Hindlimb muscle (tissue), 1 donor: ENCODE measurements at places on chromosomes 6 and 20.

DNA sequence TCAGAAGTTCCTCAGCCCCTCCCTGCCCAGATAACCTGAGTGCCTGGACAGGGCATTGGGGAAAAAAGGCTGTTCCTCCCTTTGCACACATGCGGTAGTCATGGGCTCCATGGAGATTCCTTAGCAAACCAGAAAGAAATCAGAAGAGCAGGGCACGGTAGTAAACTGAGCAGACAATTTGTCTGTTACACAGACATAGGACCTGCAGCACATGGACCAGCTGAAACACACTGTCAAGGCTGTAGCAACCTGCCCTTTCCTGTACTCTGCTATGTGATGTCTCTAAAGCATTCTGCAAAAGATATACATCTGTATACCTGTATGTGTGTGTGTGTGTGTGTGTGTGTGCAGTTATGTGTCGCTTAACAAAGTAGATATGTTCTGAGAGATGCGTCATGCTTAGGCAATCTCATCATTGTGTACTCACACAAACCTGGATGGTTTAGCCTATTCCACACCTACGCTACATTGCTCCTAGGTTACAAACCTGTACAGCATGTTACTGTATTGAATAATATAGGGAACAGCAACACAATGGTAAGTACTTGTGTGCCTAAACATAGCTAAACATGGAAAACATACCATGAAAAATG is 44.4 kb upstream of the BMP5 start:
- no peak for DNase-seq

GRCh38 chr20:47198254-47198671 is 158.2 kb downstream of the ZMYND8 start:
- DNase-seq = no peak

- DNase-seq = peak; percentile 97
Observed at GRCh38 chr6:30212865-30213666, at the start of gene TRIM26. TSS of gene TRIM26 (minus strand) at chr6:30213406. CDS start at chr6:30199103, 14,303 bp downstream.

DNA sequence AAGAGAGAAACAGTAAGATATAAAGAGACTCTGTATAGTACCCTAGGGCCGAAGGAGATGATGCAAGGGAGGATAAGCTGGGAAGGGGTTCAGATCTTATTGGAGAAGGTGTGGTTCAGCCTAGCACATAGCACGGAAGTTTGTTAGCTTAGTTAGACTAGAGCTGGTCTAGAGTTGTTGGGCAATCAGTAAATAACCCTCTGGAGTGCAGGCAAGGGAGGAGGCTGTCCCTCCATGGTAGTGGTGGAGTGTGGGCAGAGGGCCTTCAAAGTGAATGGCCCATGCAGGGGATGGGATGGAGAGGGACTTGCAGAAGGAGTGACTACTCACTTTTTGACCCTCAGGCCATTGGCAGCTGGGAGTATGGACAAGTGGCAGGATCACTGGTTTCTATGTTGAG is 20.0 kb downstream of the TULP4 start:
- DNase-seq = no peak

GRCh38 chr20:52349806-52350205 is 158.2 kb upstream of the ZFP64 start:
- DNase-seq = no peak

GRCh38 chr20:25084626-25085187 is 2.8 kb upstream of the VSX1 start:
- no peak for DNase-seq

DNA sequence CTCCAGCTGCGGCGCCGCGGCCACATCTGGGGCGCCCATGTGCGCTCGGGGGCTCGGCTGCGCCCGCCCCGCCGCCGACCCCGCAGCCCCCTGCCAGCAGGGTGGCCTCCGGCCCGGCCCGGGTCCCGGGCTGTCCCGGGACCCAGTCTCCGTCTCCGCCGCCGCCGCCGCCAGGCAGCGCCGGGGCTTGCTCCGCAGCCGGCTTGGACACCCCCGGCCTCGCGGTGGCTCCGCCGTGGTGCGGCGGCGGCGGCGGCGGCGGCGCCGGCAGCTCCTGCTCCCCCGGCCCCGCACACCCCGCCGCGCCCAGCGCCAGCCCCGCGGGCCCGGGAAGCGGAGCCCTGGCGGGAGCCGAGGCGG is 219 bp downstream of the ISM1 start:
- DNase-seq = no peak

- DNase-seq = no peak
Observed at GRCh38 chr6:21729431-21729830, 135.9 kb downstream of the SOX4 start.

DNA sequence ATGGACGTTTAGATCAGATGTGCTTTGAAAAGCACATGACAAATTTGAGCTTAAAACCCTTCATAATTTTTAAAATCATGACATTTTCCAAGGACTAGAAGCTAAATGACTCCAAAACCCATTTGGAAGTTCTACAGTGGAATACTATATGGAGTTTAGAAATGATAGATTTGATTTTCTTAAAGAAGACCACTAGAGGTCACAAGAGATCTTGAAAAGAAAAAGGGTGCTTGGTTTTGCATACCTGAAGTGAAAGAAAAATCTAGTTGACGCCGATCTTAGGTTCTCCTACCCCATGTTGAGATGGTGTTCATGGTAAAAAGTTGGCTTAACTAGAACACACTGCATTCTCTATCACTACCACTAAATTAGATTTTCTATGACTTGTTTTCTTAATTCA is 31.5 kb downstream of the CFAP61 start:
- DNase-seq = no peak

DNA sequence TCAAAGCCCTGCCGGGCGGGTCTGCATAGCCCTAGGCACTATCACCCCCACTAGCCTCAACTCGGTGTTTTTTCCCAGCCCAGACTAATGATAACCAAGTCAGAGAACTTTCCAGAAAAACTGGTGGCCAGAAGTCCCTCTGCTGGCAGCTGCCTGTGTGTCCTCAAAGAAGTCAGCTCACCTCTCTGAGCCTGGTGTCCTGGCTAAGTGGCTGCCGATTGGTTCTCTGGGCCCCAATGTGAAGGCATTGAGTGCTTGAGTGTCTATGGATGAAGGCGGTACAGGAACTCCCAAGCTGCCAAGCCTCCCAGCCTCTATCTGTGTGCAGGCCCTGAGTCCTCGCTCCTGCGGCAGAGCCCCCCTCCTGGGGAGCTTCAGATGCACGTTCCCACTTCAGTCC is 355.6 kb downstream of the TAF4 start:
- DNase-seq = no peak

GRCh38 chr20:37943501-37944455 is 40.9 kb downstream of the VSTM2L start:
- no peak for DNase-seq

- no peak for DNase-seq
Observed at GRCh38 chr6:24340998-24341938, 16.6 kb downstream of the DCDC2 start.

DNA sequence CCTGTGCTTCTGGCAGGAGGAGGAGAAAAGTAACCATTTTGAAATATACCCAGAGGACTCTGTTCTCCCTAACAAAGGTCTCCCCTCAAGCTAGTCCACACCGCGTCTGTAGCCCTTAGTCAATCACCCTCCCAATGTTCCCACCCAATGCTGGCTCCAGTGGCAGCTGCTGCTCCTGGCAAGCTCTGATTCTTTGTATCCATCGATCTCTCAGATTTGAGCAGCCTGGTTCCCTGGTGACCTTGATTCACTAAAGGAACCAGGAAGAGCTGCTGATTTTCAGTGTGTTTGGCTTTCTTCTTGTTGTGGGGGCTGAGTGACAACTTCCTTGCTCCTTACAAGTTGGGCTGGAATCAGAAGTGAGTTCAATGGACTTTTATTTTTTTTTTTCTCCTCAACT is 68.5 kb downstream of the FOXC1 start:
- no peak for DNase-seq

- no peak for DNase-seq
Observed at GRCh38 chr20:38674765-38675133, 49.5 kb upstream of the SLC32A1 start.

DNA sequence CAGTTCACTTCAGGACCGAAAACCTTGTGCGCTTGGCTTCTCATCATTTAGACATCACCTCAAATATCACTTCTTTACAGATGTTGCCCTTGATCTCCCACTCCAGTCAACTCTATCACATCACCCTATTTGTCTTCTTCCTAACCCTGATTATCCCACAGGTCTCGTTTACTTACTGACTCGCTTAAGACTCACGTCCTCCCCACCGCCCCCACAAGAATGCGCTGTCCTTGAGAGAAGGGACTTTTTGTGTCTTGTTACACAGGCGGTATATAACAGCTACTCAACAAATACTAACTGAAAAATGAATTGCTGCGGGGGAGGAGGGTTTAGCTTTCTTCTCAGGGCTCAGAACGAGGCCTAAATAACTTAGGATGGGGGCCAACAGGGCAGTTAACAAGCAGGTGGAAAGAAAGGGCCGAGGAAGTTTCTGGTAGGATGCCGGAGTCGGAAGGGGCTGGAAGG is 527 bp downstream of the TOMM34 start:
- peak; percentile 45 for DNase-seq

DNA sequence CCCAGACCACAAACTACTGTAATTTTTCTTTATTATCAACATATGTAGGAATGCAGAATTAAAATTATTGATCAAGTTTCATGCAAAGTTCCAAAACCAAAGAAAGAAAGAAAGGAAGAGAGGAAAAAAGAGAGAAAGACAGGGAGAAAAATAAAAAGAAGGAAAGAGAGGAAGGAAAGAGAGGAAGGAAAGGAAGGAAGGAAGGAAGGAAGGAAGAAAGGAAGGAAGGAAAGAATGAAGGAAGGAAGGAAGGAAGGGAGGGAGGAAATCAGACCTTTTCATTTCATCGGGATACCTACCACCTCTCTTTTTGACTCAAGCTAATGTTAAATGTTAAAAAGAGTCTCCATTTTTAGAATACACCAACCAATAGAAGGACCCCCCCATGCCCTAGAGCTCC is 31.9 kb downstream of the DCDC2 start:
- no peak for DNase-seq

DNA sequence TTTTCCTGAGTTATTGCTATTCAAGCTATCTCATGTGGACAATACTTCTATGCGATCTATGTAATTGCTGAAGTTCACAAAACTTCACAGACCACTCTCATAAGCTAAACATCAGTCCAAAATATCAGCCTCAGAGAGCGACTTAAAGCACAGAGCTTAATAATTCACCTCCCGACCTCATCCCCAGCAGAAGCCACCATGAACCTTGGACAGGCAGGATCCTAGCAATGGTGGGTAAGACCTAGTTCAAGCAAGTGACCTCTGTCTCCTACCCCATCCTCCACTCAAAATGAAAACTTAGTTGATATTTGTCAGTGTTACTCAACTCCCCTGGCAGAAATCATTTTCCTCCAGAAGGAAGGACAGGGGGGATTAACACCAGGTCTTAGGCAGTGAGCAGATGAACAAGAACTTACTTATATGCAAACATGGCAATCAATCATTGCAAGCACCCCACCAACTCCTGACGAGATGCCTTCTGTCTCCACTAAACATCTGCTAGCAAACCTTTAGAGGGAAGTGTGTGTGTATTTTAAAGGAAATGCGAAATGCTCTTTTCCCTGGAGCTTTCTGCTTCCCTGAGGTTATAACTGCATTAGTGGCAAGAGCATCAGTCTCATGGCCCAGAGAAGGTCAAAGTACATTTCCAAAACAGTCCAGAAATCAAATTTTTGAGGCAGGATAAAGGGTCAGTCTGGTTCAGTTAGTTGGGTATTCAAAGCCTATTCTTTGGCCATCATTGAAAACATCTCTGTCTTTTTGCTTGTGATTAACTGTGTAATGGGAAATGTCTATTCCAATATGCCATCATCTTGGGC is 90.0 kb downstream of the SLC22A23 start:
- DNase-seq = no peak

DNA sequence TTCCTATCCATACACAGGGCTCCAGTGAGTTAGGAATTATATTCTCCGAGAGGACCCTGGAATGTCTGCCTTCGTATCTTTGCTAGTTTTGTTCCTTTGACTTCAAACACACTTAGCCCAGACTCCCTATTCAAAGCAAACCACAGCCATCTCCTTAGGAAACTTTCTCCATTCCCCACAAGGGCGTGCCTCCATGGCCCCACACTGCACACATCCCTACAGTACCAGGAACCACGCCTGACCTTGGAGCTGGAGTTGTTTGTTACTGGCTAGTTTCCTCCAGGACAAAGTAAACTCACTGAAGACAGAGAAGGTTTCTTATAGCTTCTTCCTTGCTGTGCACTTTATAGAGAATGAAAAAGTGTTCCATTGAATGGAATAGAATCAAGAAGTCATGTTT is 412.8 kb upstream of the AGPAT4 start:
- no peak for DNase-seq

DNA sequence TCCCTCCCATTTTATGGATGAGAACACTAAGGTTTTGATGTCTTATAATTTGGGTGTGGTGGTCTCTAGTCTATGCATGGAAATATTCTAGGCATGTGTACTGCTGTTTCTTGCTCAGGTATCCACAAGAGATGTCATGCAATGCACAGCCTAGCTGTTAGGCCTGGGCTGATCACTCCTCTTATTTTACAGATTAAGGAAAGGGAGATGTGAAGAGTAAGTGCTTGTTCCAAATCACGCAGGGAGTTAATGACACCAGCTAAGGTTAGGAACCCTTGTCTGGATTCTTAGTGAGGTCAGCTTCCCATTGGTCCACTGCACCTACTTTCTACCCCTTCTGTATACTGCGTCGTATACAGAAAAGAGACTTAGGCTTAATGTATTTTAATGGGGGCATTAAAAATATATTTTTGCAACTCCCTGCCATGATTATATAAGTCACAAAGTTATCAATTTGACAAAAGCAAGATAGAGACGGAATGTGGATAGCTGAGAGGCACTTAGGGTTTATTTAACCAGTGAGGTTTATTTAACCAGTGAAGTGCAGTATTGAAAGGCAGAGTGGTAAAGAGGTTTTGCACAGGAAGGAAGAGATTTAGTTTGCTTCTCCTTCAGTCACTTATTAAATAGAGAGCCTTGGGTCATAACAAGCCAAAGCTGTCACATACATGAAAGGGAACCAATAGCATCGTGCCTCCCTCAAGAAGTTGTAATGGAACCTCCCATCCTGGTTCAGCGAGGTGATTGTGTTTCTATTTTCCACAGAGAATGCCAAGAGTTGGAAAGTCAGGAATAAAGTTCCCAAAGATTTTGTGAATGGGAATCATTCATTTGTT is 95.0 kb upstream of the FAM184A start:
- peak; percentile 83 for DNase-seq

DNA sequence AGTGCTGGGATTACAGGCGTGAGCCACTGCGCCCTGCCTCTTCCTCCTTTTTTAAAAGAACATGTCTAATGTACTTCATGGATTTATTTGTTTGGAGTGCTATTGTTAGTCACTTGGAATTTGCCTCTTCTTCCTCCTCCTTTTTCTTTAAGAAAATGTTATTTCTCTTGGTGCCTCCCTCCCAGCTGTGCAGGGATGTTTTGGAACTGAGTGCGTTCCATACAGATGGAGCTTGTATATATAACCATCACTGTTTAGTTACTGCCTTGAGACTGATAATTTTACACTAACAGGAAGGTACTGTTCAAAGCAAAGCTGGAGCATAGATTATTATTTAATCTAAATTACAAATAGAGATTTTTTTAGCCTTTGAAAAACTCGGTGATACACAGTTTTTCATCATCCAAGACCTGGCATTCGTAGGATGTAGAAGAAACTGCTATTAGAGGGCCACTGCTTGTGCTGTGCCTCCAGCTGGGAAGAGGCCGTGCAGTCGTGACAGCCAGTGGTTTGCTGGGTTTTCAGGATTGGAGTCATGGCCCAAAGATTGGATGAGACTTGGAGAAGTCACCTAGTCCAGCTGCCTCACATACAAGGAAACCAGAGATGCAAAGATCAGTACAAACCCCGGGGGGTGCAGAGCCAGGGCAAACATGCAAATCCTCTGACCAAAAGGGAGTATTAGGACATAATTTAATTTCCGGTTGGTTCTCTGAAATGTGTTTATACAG is 123.1 kb downstream of the PLEKHG1 start:
- DNase-seq = no peak
